Cortex of kidney (tissue), 1 donor: ENCODE measurements at places on chromosomes 16 and 17.

GRCh38 chr17:27603880-27604794, 26.9 kb upstream of the LGALS9 start:
- DNase-seq = no peak

DNA sequence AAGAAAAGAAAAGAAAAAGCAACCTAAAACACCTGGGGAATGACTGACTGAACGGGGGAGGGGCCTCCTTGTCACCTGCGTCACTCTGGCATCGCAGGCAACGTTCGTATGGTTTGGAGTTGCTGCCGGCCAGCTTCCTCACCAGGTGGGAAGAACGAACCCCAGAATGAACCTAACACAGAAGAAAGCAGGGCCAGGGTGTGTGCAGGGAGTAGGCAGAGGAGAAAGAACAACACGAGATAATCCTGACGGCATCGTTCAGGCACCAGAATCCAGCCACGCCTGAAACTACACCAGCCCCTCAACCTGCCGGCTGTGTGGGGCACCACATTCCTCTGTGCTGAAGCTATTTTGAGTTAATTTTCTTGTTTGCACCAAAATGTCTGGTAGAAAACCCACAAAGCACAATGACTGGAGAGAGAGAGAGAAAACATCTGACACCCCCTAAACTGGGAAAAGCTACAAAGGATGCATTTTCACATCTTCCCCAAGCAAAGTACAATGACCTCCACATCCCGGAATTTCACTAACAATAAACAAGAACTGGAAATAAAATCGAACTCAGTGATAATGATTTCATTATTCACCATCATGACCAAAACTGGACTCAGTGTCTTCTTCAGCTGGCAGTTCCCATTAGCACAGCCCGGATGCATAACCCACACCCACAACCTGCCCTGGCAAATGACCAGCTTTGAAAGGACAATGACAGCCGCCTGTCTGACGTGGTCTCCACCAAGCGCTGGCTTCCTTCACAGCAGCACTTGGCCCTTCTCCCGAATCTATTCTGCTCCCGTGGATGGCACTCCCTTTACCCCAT, 23.6 kb downstream of the RAB40B start:
- DNase-seq = no peak

- DNase-seq = no peak
Measured at GRCh38 chr17:74875977-74876593, 3.3 kb upstream of the FDXR start.

DNA sequence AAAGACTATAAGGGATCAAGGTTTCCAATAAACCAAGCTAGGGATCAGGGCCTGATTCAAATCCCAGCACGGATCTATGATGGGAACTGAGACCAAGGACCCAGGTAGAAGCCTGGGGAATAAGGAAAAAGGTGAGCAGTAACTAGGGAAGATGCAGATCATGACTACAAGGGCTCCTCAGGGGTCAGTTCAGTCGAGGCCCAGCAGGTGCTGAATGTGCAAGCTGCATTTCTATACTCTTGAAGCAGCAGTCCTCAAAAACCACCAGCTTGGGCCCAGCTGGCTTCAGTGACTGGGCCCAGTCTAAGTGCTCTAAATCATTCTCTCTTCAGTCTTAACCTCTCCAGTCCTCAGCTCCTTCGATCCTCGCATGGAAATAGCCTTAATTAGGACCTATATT, 228.8 kb upstream of the AXIN2 start:
- no peak for DNase-seq

DNA sequence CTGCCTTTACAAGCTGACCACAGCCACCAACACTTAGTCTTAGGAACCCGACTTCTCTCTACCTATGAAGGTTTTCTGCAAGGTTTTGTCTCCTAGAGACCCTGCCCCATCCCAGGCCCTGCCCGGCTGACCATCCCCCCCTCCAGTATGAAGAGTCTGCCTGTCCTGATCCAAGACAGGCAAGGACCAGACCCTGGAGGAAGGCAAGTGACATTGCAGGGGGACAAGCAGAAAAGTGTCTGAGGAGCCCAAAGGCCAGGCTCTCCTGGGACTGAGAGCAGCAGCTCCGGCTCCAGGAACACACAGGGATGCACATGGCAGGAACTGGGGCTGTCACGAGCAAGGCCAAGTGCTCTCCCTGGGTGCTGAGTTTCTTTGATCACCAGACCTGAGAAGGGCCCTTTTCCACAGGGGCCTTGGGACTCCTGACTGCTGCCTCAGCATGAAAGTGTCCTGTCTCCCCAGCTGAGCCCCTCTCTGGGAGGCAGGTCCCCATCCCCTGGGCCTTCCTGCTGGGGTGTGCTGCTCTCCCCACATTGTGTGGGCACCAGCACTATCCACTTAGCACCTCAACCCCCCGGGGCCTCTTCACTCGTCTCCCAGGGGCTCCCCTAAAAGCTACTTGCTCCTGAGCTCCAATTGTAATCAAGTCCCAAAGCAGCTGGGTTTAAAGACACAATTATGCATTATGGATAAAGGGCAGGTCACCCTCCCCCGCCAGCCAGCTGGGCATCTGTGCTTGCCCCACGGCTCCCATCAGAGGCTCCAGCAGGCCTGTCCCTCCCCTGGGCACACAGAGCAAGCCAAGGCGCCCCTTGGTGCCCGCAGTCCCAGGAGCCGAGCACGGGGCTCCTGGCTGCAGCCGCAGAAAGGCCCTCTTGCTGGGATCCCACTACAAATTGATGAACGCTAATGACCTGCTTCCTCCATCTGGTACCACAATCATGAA, 11.6 kb upstream of the CACNG4 start:
- no peak for DNase-seq

DNA sequence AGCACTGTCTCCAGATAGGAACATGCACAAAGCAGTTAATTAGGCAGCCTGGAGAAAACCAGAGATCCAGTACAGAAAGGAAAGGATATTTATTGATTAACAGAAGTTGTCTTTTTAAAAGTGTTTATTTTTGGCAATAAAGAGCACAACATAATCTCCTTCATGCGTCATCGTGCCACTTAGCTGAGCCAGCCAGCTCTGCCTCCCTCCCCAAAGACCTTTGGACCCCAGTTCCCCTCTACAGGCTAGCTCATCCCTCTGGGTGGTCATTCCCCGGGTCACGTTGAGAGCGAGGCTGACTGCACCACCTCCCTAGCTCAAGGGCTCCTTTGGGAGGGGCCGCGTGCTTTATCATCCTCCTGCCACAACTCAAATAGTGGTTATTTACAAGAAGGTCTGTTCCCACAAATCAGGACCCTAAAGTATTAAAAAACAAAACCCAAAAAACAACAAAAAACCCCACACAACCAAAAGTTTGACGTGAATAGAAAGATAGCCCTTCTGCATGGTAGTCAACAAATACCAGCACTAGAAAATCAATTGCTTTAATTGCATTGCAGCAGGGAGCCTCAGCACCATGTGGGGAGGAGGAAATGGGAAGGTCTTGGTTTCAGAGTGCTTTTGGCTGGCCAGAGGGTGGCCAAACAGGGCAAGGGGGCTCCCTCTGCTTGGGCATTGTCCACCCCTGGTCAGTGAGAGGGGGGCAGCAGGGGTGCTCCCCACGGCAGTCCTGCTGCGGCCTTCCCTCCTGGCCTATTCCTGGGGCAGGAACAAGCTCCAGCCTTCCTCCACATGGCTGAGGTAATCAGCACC, 9.6 kb downstream of the POLR2C start:
- DNase-seq = no peak

GRCh38 chr17:50661795-50662391, 27.2 kb downstream of the ABCC3 start:
- no peak for DNase-seq

DNA sequence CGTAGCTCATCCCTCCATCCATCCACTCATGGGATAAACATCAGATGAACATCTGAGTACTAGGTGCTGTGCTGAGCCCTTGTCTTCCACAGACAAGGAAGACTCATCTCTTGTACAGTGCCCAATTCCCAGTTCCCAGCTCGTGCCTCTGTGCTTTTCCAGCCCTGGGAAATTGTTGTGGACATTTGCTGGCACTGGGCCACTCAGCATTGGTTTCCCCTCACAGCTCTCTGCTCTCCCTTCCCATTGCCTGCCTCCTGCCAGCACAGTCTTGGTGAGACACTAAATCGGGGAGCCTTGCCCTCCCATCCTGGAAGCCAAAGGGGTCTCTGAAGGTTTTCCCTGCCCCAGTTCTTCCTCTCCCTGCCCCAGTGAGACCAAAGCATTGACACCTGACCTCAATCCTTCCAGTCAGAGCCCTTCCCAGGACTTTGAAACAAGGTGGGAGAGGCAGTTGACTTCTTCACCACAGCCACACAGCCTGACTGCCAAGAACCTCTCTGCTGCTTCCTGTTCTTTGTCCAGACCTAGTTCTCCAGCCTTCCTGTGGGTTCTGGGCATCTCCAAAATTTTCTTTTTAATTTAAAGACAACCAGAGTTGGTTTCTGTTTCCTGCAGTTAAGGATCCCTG, 50.2 kb downstream of the WSB1 start:
- no peak for DNase-seq

GRCh38 chr17:9146064-9146463, 124.8 kb downstream of the NTN1 start:
- DNase-seq = no peak

DNA sequence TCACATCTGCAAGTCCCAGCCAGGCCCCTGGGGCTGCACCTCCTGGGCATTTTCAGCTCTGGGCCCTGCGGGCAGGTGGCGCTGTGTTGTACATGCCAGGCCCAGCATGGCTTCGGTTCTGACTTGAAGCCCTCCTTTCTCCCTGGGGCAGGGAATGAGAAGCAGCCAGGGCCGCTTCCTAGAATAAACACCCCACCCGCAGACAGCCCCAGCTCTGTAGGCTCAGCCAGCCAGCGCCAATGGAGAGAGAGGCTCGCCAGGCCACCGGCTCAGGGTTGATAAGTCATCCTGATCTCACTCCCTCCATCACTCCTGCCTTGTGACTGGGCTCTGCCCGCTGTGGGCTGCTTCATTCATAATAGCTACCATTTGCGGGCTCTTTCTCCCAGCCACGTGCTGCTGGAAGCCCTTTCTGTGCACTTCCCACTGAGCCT, 6.0 kb upstream of the GLIS2 start:
- DNase-seq = no peak

GRCh38 chr17:51289696-51290111, 29.4 kb downstream of the UTP18 start:
- DNase-seq = no peak

GRCh38 chr16:27676839-27677238, 126.9 kb downstream of the KATNIP start:
- no peak for DNase-seq

DNA sequence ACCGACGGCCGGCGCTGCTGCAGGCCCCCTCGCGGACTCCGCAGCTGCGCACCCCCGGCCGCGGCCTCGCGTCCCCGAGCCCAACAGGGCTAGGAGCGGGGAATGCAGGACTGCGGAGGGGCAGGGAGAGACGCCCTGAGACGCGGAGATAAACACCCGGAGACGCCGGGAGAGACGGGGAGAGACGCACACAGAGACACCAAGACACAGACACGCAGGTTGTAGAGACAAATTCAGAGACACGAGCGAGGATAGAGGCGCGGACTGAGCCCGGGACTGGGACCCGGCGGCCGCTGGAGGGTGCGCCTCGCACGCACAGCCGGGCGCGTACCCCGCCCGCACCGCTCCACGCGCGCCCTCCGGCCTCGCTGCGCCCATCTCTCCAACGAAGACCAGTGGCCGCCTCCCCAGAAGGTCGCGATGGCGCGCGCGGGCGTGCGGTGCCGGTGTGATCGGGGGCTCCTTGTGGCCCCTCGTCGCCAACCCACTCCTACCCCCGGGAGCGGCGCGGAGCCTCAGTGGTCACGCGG, 902 bp downstream of the STAC2 start:
- no peak for DNase-seq

DNA sequence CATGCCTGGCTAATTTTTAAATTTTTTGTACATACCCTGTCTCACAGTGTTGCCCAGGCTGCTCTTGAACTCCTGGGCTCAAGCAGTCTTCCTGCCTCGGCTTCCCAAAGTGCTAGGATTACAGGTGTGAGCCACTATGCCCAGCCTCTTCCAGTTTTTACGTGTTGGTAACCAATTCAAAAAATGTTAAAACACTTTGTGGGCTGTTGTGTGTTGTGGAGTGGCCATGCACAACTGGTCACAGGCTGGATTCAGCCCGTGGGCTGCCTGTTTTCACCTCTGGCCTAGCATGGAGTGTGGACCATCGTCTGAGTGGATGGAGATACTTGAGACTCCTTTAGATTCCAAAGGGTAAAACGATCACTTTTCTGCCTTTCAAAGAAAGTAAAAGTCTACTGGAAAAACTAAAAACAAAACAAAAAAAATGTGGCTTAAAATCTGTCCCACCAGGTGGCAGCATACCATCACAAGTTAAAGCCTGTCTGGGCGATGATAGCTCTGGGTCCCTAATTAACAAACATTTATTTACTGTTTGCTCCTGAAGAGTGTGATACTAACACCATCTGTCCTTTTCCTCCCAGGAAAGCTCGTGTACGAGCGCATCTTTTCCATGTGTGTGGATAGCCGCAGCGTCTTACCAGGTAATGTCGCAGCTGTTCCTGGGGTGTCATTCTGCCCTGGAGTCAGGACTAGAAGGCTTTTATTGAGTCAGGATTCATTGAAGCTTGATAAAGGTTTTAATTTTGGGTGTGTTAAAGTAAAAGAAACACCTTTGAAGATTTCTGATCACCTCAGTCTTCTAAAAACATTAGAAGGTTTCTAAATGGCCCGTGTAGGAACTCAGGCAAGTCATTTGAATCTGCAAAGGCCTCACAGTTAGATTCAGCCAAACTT, 45.8 kb downstream of the VPS35L start:
- DNase-seq = no peak

GRCh38 chr17:35889818-35890773, 9.9 kb upstream of the CCL5 start:
- DNase-seq = no peak

GRCh38 chr17:56457501-56457900, 136.0 kb upstream of the NOG start:
- no peak for DNase-seq

GRCh38 chr17:35660902-35661301, 70.5 kb upstream of the RASL10B start:
- DNase-seq = no peak

GRCh38 chr17:13002761-13003453, 14.9 kb downstream of the ELAC2 start:
- DNase-seq = no peak

DNA sequence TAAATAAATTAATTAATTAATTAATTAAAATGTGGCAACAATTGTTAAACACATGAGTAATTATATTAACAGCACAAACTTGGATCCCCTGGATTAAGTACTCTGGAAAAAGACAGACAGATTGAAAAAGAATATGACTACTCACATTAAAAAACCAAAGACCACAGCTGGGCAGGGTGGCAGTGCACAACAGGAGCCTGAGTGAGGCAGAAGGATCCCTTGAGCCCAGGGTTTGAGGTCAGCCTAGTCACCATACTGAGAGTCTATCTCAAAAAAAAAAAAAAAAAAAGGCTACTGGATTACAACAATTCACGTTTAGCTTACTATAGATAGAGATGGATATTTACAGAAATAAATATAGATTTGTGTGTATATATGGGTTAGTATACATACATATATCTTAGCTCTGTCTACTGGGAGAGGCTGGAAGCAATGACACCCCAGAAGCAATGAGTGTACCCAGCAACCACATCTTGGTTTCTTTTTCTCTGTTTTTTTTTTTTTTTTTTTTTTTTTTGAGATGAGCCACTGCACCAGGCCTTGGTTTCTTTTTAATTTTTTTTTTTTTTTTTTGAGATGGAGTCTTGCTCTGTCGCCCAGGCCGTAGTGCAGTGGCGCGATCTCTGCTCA, 10.6 kb upstream of the SUZ12 start:
- DNase-seq = no peak

GRCh38 chr16:86072328-86073102, 173.6 kb downstream of the IRF8 start:
- DNase-seq = no peak

GRCh38 chr17:71866095-71866494, 254.7 kb upstream of the SOX9 start:
- no peak for DNase-seq

GRCh38 chr17:77735566-77736198, 222.8 kb upstream of the TNRC6C start:
- no peak for DNase-seq
